Naive B cell (primary cell): ENCODE measurements at places on chromosomes 3 and 15.

DNA sequence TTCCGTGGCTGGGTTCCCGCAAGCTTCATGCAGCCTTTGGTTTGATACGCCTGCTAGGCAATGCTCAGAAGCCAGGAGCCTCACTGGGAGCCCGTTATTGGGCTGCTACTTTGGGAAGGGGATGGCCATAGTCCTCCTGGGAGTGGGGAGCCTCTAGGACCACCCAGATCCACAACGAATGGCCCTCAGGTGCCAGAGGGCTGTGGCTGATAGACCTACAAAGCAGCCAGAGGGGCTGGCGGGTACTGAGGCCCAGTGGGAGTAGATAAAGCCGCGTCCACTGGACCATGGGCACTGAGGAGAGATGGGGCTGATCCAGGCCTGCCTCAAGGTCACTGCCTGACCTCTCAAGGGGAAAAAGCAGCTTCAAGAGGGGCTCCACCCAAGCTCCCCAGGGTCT is 714 bp downstream of the GNAT1 start:
- no peak overlapping the region for H3K27ac ChIP-seq
- H3K4me3 ChIP-seq: no peak overlapping the region
- peaks cover 19% of the 10 kb centered on the region for H3K27me3 ChIP-seq

GRCh38 chr15:66706225-66706732 is 4.2 kb downstream of the SMAD6 start:
- H3K27me3 ChIP-seq: peaks cover 22% of the 10 kb centered on the region
- peaks cover 13% of the 10 kb centered on the region for H3K4me1 ChIP-seq
- no peak overlapping the region for H3K27ac ChIP-seq

- peak; percentile 31 for DNase-seq
- peak overlapping the region; percentile 22 for H3K4me3 ChIP-seq
- H3K27ac ChIP-seq: no peak overlapping the region
- peaks cover 22% of the 10 kb centered on the region for H3K4me1 ChIP-seq
- H3K36me3 ChIP-seq: peaks cover 4% of the 10 kb centered on the region
- H3K27me3 ChIP-seq: peaks cover 77% of the 10 kb centered on the region
Observed at GRCh38 chr3:172102123-172102882, 62.9 kb downstream of the FNDC3B start.

- H3K36me3 ChIP-seq: no peaks in the 10 kb centered on the region
- no peak overlapping the region for H3K4me3 ChIP-seq
Observed at GRCh38 chr3:113261063-113261625, 49.8 kb downstream of the BOC start.

DNA sequence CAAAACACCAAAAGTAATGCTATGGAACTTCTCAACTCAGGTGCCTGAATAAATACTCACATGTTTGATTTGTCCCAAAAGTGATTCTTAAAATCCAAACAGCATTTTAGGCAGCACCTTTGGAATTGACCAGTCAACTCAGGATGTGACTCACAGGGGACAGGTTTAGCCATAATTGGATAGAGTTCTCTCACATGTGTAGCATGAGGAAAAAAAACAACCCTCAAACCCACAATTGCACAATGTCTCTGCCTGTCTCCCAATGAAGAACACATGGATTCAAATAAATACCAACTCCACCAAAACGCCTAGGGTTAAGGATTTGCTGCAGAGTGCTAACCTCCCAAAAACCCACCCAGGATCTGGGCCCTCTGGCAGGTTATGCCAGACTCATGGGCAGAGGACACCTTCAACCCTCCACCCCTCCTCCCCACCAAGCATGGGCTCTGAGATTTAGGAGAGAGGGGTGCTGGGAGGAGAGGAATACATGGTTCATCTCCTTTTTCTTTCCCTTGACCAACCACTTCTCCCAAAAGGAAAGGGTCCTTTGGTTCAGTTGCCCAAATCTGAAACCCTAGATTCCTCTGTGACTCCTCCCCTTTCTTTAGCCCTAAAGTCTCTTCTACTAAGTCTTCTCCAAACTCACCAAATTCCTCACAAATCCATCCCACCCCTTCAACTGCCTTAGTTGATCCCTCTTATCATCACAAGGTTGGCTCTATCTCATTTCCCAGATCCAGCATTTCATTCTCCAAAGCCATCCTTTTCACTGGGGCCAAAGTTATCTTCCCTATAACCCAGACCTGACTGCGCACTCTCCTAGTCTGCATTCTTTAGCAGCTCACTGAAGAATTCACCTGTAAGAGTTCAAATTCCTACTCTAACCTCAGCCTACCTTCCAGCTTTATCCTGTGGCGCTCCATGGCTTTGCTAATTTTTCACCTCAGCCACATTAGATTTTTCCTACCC is 7.7 kb downstream of the RYK start:
- peaks cover 50% of the 10 kb centered on the region for H3K4me1 ChIP-seq
- no peaks in the 10 kb centered on the region for H3K36me3 ChIP-seq
- no peak overlapping the region for H3K4me3 ChIP-seq
- DNase-seq: no peak
- H3K27me3 ChIP-seq: no peaks in the 10 kb centered on the region
- no peak overlapping the region for H3K27ac ChIP-seq

DNA sequence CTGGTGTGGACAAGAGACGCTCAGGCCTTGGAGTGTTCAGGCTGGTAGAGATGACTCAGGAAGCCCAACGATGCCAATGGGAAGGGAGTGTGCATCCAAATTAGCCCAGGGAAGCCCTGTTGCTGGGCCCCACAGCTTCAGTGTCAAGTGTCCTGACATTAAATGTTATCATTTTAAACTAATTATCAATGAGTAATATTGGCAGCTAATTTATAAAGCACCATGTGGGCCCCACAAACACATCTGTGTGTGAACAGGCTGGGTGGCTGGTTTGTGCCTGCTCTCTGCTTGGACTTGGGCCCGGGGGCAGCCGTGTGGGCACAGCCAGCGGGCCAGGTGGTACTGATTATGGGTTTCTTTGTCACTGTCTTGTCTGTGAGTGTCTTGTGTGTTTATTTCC is 15.0 kb downstream of the FBLN2 start:
- DNase-seq: no peak
- peak overlapping the region; percentile 39 for H3K27ac ChIP-seq
- no peak overlapping the region for H3K4me3 ChIP-seq
- peaks cover 18% of the 10 kb centered on the region for H3K4me1 ChIP-seq
- H3K27me3 ChIP-seq: no peaks in the 10 kb centered on the region

- no peak overlapping the region for H3K4me3 ChIP-seq
- no peaks in the 10 kb centered on the region for H3K36me3 ChIP-seq
- H3K27ac ChIP-seq: no peak overlapping the region
- peaks cover 25% of the 10 kb centered on the region for H3K27me3 ChIP-seq
- no peaks in the 10 kb centered on the region for H3K4me1 ChIP-seq
Observed at GRCh38 chr15:100234158-100235029, 107.4 kb downstream of the ADAMTS17 start.

GRCh38 chr15:70835415-70835814 is 18.5 kb downstream of the LARP6 start:
- no peak overlapping the region for H3K4me3 ChIP-seq
- H3K4me1 ChIP-seq: no peaks in the 10 kb centered on the region
- DNase-seq: no peak
- no peak overlapping the region for H3K27ac ChIP-seq
- H3K36me3 ChIP-seq: no peaks in the 10 kb centered on the region

DNA sequence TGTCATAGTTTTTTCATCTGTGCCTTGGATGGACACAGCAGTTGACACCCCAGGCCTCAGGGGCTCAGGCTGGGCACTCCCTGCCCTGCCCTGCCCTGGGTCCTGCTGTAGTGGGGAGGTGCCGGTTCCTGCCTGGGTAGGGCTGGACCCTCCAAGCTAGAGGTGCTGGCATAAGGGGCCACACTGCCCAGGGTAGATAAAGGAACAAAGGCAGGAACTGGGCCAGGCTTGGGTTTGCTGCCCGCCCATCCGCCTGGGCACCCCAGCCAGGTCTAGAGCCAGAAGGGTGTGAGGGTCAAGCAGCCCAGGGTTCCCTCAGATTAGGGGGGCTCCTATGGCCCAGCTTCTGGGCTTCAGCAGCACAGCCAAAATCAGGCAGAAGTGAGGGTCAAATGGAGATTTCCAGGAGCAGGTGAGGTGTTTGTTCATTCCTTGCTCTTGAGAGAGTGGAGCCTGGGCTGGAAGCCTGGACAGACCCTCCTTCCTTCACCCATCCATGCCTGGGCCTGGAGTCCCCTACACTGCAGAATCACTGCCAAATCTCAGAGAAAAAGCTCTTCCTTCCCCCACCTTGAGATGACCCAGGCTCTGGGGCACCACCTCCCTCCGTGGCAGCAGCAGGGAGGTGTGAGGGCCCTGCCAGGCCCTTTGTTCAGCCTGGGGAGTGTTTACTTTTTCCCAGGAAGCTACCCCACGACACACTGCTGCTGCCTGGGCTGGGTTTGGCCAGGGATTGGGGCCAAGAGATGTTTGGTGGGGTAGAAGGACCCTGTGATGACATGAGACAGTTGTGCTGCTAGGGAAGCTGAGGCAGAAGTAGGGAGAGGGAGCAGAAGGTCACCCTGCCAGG is 7.1 kb downstream of the SEMA3F start:
- H3K4me1 ChIP-seq: no peaks in the 10 kb centered on the region
- H3K36me3 ChIP-seq: no peaks in the 10 kb centered on the region
- no peak overlapping the region for H3K4me3 ChIP-seq
- H3K27ac ChIP-seq: no peak overlapping the region

GRCh38 chr3:58216496-58217195 is 5.9 kb upstream of the DNASE1L3 start:
- H3K36me3 ChIP-seq: no peaks in the 10 kb centered on the region
- H3K4me1 ChIP-seq: peaks cover 64% of the 10 kb centered on the region
- H3K27ac ChIP-seq: peak overlapping the region; percentile 98

DNA sequence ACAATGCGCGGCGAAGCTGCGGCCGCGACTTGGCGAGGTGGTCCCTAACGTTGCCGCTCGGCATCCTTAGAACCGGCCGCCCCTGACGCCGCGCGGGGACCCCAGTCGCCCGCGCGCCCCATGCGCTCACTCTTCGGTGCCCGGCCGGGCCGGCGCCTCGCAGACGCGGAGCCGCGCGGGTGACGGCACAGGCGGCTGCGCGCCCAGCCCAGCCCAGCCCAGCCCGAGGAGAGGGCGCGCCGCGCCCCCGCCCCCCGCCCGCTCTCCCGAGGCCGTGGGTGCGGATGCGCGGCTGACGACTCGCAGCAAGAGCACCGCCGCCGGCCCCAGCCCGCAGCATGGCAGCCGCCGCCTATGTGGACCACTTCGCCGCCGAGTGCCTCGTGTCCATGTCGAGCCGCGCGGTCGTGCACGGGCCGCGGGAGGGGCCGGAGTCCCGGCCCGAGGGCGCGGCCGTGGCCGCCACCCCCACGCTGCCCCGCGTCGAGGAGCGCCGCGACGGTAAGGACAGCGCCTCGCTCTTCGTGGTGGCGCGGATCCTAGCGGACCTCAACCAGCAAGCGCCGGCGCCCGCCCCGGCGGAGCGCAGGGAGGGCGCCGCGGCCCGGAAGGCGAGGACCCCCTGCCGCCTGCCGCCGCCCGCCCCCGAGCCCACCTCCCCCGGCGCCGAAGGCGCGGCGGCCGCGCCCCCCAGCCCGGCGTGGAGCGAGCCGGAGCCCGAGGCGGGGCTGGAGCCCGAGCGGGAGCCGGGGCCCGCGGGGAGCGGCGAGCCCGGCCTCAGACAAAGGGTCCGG is 437 bp downstream of the KLF13 start:
- no peaks in the 10 kb centered on the region for H3K27me3 ChIP-seq
- peak overlapping the region; percentile 72 for H3K4me3 ChIP-seq
- H3K27ac ChIP-seq: peak overlapping the region; percentile 86
- DNase-seq: no peak
- H3K4me1 ChIP-seq: peaks cover 59% of the 10 kb centered on the region

DNA sequence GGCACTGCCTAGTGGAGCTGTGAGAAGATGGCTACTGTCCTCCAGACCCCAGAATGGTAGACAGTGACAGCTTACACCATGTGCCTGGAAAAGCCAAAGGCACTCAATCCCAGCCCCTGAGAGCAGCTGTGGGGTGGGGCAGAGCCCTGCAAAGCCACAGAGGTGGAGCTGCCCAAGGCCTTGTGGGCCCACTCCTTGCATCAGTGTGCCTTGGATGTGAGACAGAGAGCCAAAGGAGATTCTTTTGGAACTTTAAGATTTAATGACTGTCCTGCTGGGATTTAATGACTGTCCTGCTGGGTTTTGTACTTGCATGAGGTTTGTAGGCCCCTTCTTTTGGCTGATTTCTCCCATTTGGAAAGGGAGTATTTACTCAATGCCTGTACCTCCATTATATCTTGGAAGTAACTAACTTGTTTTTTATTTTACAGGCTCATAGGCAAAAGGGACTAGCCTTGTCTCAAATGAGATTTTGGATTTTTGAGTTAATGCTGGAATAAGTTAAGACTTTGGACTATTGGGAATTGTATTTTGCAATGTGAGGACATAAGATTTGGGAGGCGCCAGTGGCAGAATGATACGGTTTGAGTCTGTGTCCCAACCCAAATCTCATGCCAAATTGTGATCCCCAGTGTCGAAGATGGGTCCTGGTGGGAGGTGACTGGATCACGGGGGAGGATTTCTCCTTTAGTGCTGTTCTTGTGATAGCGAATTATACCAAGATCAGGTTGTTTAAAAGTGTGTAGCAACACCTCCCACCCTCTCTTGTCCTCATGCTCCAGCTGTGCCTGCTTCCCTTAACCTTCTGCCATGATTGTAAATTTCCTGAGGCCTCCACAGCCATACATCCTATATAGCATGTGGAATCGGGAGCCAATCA is 80.4 kb downstream of the MYO5A start:
- H3K36me3 ChIP-seq: no peaks in the 10 kb centered on the region
- peaks cover 41% of the 10 kb centered on the region for H3K4me1 ChIP-seq

GRCh38 chr3:121482660-121483059 is 63.1 kb downstream of the POLQ start:
- DNase-seq: no peak
- no peaks in the 10 kb centered on the region for H3K36me3 ChIP-seq
- no peak overlapping the region for H3K4me3 ChIP-seq
- H3K4me1 ChIP-seq: no peaks in the 10 kb centered on the region
- no peak overlapping the region for H3K27ac ChIP-seq
- no peaks in the 10 kb centered on the region for H3K27me3 ChIP-seq
